ENCODE measurements at places on chromosomes 16 and 17.

- DNase-seq: no peak
Observed at GRCh38 chr17:60846175-60846574, 168.5 kb downstream of the BCAS3 start.

- no peak for DNase-seq
Observed at GRCh38 chr17:68197091-68197996, 50.5 kb upstream of the AMZ2 start.

GRCh38 chr16:75181630-75182029 is 25.3 kb downstream of the CTRB2 start:
- DNase-seq: no peak

GRCh38 chr16:87740909-87741424 is 24.8 kb downstream of the KLHDC4 start:
- no peak for DNase-seq

- no peak for DNase-seq
Observed at GRCh38 chr17:17736205-17737183, 55.2 kb downstream of the RAI1 start.

DNA sequence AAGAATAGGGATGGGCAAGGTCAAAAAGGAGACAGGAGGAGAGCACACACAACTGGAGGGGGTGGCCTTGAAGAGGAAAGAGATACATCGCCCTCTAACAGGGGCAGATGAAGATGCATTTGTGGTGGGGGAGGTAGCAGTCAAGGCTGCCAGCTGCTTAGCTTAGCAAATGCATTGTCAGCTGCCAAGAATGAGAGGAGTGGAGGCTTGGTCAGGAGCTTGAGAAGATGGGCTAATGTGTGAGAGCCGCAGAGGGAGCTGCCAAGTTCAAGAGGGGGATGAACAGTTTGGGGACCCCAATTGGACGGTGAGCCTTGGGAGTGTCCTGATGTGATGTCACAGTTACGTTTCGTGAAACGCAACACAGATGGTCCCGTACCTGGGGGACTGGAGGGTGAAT is 28.9 kb upstream of the GNA13 start:
- no peak for DNase-seq

DNA sequence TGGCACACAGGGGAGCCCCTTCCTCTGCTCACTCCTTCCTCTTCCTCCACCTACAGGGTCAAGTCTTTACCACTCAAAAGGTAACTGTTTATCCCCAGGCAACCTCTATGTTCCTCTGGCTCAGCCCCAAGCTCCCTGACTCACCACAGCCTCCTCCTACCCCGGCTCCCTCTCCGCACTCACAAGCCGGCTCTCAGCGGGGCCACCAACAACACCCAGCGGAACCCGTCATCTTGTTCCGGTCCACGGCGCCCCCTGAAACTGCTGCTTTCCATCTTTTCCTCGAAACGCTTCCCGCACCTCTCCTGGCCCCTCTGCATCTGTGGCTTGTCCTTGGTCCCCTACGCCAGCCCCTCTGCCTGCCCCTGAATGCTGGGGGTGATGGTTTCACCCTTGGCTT is 58.4 kb downstream of the NXN start:
- peak; percentile 77 for DNase-seq

GRCh38 chr17:68820825-68821481 is 134.2 kb downstream of the ABCA8 start:
- no peak for DNase-seq

GRCh38 chr17:2042390-2042847 is 597 bp downstream of the OVCA2 start:
- no peak for DNase-seq

GRCh38 chr17:21170809-21171208 is 43.2 kb downstream of the TMEM11 start:
- DNase-seq: no peak

- no peak for DNase-seq
Observed at GRCh38 chr17:63530557-63531021, 7.4 kb downstream of the KCNH6 start.

DNA sequence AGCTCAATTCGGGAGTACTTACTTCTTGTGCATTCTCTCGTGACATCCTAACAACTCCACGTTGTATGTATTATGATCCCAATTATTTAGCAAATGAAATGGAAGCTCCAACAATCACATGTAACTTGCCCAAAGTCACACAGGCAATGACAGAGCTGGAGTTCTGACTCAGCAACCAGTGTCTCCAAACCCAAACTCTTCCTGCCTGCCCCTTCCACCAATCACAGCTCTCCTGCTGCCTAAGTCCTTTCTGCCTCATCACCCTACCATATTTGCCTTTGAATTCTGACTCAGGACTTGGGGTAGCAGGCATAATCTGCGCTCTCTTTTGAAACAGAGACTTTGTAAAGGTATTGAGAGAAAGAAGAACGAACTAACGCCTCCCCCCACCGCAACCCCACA is 245.2 kb upstream of the MAF start:
- DNase-seq: no peak

GRCh38 chr16:71339236-71340171 is 19.0 kb upstream of the CALB2 start:
- DNase-seq: peak; percentile 92

GRCh38 chr17:66322764-66323163 is 20.4 kb downstream of the PRKCA start:
- no peak for DNase-seq

DNA sequence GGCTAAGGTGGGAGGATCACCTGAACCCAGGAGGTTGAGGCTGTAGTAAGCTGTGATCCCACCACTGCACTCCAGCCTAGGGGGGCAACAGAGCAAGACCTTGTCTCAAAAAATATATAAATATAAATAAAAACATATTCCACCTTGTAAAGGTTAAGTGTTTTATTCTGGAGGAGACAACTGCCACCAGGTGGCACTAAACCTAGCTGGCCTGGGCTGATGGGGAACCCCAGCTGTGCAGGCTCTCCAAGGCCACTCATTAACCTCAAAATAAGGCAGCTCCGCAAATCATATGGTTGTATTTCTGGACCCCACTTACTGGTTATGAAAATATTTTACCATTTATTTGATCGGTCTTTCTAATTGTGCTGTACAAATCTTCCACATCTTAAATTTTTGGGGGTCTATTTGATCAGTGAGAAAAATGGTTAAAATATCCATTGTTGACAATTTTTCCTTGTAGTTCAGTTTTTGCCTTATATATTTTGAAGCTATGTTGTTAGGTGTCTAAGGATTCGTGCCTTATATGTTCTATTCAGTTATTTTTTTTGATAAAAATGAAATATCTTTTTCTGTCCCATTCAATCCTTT is 8.5 kb upstream of the ICAM2 start:
- DNase-seq: no peak

- no peak for DNase-seq
Observed at GRCh38 chr17:12839042-12839441, 49.7 kb downstream of the ARHGAP44 start.

DNA sequence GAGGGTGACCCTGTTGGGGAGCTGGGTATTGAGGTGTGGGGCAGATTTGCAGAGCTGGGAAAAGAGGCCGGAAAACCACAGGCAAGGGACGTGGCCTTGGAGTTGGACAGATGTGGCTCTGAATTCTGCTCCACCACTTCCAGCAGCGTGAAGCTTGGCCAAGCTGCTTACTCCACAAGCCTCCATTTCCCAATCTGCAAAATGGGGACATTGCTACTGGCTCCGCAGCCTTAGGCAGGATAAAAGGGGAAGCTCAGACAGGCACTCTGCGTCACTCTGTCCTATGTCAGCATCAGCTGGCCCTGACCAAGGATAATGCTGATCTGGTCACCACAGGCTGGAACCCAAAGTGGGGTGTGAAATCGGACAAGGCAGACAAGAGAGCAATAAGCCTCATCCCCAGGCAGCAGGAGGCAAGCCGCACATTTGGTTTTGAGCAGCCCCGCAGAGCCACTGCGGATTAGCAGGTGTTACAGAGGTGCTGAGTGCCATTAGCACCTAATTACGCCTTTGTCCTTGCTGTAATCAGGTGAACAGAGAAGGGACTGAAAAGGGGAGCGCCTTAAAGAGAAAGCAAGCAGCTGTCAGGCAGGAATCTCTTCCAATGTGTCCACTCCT is 54.8 kb downstream of the SDK2 start:
- DNase-seq: no peak

GRCh38 chr16:1580256-1580655 is 31.6 kb downstream of the IFT140 start:
- DNase-seq: no peak
